NCI-H2107 (cell line): ENCODE measurements at places on chromosomes 5 and 9.
A peak's percentile ranks its signal among the peaks of the same experiment; 100 is the strongest.

- DNase-seq, result no peak
Observed at GRCh38 chr9:13443346-13444244, 164.1 kb upstream of the MPDZ start.

GRCh38 chr5:54480296-54480695 is 24.8 kb downstream of the HSPB3 start:
- DNase-seq, result no peak

GRCh38 chr5:143311955-143312354 is 91.5 kb downstream of the NR3C1 start:
- DNase-seq, result no peak

DNA sequence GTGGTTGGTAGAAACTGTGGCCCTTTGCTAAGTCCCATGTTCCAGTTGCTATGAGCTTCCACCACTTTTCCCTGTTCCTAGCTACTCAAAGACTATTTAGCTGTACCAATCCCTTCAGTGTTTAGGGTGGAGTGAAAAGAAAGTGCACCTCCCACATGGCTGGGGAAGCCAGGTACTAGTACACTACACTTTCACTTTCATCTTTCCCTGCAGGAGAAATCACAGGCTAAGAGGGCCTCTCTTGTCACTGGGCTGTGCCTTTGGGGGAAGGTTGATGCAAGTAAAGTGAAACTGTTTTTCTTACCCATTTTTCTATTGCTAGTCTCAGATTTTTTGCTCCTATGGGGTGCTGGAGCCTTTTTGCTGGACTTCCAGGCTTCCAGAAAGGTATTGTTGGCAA is 33.5 kb upstream of the CKS2 start:
- DNase-seq, result no peak

GRCh38 chr9:85599540-85600105 is 142.1 kb downstream of the AGTPBP1 start:
- no peak for DNase-seq

GRCh38 chr5:44646016-44646415 is 162.7 kb upstream of the MRPS30 start:
- DNase-seq, result no peak

- no peak for DNase-seq
Observed at GRCh38 chr9:93219692-93220091, 35.8 kb downstream of the WNK2 start.

DNA sequence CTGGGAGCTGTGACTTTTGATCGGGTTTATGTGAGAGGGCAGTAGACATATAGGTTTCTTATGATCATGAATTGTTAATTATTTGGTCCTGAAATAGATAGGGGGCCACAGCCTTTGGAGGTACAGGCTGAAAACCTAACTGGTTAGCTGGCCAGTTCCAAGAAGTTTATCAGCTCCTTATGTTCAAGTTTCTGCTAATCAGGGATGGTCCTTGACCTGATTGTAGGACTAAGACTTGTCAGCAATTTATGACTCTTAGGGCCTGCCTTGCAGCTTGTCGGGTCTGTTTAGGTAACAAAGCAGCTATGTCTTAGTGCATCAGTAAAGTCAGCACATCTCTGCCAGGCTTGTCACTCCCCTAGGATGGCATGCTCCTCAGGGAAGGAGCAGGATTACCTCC is 151.8 kb upstream of the RUSC2 start:
- no peak for DNase-seq

- DNase-seq, result no peak
Observed at GRCh38 chr5:146574713-146575112, 58.7 kb upstream of the GPR151 start.

- DNase-seq, result no peak
Observed at GRCh38 chr5:139942243-139942642, 100.9 kb downstream of the NRG2 start.

- no peak for DNase-seq
Observed at GRCh38 chr5:136018814-136019783, 9.7 kb upstream of the TGFBI start.

GRCh38 chr9:14466828-14467227 is 152.9 kb upstream of the NFIB start:
- no peak for DNase-seq

- DNase-seq, result no peak
Observed at GRCh38 chr9:132044176-132044875, 35.3 kb downstream of the MED27 start.

GRCh38 chr9:136921307-136921706 is 23.2 kb downstream of the FBXW5 start:
- DNase-seq, result no peak

DNA sequence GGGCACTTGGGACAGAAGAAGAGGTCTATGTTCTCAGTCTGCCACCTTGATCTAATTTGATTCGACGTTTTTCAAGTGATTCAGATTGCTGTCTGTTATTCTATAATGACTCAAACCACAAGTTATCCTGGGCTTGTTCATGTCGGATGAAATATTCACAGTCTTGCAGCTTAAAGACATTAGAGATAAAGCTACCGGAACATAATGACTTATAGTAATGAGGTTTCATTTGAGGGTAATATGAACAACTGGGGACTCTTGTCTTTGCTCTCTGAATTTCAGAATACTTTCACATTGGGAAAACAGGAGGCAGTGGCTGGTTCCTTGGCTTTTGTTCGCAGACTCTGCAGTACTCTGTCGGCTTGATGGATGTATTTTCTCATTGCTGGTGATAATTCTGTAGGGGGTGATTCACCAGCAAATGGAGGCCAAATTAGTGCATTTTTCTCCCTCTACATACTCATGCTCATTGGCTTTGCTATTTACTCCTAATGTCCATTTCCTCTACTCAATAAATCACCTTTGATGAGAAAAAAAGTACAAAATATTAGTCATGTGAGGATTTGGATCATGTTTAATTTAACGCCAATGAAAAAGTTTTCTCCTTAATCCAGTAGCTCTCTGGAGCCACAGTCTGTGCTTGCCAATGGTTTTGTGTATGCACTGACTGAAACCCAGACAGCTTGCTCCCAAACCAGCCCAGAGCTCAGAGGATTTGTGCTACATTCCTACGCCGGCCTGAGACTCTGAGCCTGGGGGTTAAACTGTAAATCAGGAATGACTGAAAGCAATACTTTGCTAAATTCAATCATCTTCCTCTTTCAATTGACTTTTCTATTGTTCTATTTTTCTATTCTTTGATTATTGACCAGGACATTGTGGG is 154.7 kb upstream of the ANKH start:
- no peak for DNase-seq

- no peak for DNase-seq
Observed at GRCh38 chr5:153896117-153896516, 142.6 kb downstream of the FAM114A2 start.

GRCh38 chr5:92308679-92309078 is 925.6 kb upstream of the ARRDC3 start:
- no peak for DNase-seq

DNA sequence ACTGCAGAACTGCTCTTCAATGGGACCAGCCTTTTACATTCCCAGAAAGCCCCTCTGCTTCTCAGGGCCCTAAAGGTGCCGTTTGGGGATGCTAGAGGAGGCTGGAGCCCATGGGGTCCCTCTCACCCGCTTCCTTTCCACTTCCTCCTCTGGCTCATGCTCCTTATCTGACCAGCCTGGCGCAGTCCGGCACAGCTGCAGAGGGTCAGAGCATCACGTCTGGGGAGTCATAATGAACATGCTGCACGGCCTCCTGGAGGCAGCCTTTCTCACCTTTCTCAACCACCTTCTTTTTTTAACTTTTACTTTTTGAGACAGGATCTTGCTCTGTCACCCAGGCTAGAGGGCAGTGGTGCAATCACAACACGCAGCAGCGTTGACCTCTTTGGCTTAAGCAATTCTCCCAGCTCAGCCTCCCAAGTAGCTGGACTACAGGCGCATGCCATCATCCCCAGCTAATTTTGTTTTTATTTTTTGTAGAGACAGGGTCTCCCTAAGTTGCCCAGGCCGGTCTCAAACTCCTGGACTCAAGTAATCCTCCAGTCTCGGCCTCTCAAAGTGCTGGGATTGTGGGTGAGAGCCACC is 15.1 kb upstream of the TCF7 start:
- no peak for DNase-seq

GRCh38 chr9:136862849-136863622 is 3.1 kb downstream of the EDF1 start:
- no peak for DNase-seq

GRCh38 chr5:119009131-119009530 is 20.8 kb upstream of the DTWD2 start:
- no peak for DNase-seq

DNA sequence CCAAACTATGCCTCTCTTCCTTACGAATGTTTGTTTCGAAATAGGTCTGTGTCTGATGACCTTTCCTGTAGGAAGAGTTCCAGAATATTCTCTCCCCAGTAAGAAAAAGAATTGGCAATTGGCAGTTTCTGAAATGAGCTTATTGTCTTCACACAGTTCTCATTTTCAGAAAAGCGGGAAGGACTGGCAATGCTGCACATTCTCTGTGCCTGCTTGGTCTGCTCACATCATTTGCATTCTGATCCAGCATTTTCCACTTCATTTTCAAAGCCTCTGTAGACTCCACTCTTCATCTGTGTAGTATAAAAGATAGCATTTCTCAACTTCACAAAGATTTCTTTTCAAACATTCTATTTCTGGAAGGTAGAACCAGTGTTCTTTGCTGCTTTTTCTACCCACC is 120.6 kb upstream of the CCDC112 start:
- DNase-seq, result no peak

DNA sequence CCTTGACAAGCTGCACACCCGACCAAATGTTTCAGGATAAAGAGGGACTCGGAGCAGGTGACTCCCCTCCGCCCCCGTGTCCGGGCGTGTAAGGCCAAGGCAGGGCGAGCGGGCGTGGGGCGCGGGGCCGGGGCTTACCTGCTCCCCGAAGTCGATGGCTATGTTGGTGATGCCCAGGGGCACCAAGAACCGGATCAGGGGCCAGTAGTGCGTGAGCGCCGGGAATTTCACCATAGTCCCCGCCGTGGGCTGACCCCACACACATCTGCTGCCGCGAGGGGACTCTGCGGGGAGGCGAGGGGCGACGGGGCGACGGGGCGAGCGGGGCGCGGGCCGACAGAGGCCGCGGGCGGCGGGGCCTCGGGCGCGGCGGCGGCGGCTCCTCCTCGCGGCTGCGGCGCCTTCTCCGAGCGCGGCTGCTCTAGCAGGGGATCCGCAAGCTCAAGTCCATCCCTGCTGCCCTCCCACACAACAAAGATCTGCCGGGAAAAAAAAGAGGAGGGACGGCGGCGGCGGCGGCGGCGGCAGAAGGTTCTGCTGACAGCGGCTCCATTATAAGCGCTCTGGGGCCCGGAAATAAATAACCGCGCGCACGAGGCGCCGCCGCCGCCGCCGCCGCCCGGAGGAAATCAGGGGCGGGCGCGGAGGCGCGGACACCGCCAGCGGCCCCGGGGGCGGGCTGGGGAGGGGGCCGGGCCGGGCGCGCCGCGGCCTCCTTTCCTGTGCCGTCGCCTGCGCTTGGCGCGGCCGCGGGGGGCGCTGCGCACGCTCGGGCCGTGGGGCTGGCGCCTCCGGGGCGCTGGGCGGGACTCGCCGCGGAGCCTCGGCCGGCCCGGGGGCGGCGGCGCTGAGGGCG is at the start of gene ANKH:
TSS of gene ANKH (minus strand) at position 565 of the 856 bp plus-strand sequence. CDS start at position 234, 331 bp downstream.
- DNase-seq, result peak; percentile 61

GRCh38 chr9:76927540-76928240 is 21.8 kb upstream of the PRUNE2 start:
- no peak for DNase-seq

DNA sequence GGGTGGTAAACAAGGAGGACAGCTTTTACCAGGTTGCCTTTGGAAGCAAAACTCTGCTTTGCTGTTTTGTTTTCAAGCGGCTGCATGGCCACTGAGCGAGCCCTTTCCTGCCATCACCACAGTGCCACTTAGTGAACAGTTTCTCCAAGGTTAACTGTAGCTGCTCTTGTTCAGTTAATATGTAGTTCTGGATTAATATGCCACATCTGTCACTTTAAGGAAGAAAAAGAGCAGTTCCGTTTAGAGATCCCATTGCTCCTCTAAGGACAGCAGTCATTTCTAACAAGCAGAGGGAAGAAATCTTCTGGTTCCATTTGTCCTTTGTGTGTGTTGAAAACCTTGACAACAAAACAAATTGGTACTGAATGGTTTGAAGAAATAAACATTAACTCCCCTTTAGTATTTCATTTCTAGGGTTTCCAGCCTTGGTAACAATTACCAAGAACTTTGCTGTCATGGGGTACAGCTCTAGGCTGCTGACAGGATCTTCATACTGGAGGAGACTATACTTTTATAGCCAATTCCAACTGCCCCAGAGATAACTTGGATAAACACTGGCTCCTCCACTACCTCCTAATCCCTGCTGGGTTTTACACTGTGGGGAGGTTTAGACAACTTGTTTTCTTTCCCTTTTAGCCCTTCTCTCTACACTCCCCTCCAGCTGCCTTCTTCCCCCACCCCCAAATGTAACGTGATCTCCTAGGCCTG is 10.3 kb upstream of the ABL1 start:
- no peak for DNase-seq

- DNase-seq, result no peak
Observed at GRCh38 chr9:82466616-82467260, 478.2 kb downstream of the SPATA31D1 start.

- no peak for DNase-seq
Observed at GRCh38 chr5:169717288-169717687, 80.2 kb downstream of the DOCK2 start.

DNA sequence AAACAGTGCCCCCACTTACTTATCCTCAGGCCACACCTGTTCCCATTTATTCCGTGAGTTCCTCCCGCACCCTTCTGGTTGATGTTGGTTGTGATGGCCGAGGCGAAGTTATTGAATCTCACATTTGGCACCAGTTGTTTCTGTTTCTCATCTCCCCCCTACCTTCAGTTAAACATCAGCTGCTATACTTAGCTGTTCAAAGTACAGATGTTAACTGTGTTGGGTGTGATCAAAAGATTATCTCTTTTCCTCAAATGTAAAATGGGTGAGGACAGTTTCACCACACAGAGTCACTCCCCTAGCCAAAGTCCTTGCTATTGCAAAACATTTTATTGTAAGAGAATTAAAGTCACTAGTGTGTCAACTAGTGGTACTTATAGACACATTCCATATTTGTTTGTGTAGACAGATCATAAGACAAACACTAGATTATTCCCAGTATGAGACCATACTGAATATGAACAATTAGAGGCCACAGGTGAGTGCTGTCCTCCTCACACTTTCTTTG is 43.2 kb upstream of the PRSS3 start:
- no peak for DNase-seq

GRCh38 chr9:84788803-84789462 is 119.4 kb downstream of the NTRK2 start:
- DNase-seq, result no peak

GRCh38 chr5:102531506-102531905 is 32.7 kb upstream of the SLCO6A1 start:
- no peak for DNase-seq

GRCh38 chr5:87413343-87413645 is 564 bp upstream of the CCNH start:
- DNase-seq, result no peak
